ENCODE measurements at places on chromosomes 16 and 17.

DNA sequence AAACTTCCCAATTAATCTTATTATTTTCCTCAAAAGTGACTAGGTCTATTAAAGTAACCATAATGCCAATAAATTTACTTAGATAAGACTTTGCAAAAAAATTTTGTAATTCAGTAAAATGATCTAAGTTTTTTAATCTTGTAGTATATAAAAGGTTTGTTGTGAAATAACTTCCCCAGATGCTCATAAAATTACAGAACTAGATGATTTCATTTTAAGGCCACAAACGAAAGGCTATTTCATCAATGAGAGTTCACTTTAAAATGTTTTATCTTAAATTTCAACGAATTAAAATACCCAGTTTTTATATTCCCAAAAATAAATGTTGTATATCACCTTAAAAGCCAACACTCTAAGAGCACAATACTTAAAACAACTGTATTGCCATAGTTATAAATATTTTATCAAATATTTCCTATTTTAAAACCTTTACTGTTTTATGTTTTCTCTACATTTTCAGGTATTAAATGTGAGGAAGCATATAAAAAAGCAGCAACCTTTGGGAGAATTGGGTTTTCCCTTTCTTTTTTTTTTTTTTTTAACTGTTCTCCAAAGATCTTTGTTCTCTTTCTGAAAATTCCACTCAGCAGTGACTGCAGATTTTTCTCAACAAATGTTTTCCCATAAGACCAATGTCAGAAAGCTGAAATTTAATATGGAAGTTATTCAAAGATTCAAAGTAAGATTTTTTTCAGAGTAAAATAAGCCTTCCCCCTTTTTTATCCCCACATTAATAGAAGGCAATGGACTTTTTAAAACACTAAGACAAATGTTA is 169.9 kb downstream of the CYB561 start:
- DNase-seq, result no peak

- DNase-seq, result no peak
Measured at GRCh38 chr17:79174905-79175856, 100.6 kb downstream of the ENGASE start.

GRCh38 chr16:89191033-89191900 is 9.1 kb downstream of the SLC22A31 start:
- DNase-seq, result no peak

- peak; percentile 55 for DNase-seq
Measured at GRCh38 chr16:30958175-30959079, 873 bp downstream of the SETD1A start.

- no peak for DNase-seq
Measured at GRCh38 chr16:88647178-88648070, 3.4 kb downstream of the CYBA start.

DNA sequence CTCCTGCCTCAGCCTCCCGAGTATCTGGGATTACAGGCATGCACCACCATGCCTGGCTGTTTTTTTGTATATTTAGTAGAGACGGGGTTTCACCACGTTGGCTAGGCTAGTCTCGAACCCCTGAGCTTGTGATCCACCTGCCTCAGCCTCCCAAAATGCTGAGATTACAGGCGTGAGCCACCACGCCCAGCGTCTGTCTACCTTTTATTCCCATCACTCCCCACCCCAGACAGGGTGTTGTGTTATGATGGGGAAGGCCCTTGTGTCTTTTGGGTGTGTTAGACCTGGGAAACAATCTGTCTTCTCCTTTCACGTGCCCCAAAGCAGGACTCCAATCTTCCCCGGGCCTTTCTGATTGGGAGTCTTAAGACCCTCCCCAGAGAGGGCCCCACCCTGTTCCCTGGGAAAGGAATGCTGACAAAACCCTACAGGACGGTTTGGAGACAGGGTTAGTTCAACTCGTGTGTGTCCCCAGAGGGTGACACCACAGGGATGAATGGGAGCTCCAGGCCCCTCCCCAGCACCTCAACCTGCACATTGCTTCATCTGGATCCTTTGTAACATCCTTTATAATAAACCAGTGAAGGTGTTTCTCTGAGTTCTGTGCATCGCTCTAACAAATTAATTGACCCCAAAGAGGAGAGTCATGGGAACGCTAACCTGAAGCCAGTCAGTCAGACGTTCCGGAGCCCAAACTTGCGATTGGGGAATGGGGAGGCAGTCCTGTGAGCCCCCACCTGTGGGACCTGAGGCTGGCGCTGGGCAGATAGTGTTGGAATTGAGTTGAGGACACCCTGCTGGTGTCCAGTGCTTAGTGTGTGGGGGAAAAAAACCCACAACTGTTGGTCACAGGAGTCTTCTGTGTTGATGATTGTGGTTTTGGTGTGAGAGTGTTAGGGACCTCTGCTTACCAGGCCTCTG is 3.2 kb upstream of the ELOB start:
- no peak for DNase-seq

DNA sequence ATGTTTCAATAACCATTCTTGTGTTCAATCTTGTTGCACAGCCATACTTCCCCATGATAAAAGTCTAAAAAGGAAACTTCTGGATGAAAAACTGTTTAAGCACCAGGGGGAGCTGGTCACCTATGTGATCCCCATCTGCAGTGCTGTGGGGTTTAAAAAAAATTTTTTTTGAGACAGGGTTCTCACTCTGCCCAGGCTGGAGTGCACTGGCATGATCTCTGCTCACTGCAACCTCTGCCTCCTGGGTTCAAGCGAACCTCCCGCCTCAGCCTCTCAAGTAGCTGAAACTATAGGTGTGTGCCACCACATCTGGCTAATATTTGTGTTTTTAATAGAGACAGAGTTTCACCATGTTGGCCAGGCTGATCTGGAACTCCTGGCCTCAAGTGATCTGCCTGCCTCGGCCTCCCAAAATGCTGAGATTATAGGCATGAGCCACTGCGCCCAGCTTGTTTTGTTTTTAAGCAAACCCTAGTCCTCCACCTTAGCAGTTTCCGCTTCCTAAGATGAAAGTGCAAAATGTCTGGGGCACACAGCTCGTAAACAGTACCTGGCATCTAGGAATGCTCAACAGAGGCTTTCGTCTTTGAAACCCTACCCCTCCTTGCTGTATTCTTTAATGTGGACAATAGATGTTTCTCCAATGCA is 25.4 kb downstream of the DNAJA2 start:
- peak; percentile 25 for DNase-seq

All from fibroblast of skin of back (primary cell).